H4 (cell line): ENCODE measurements at places on chromosomes 11 and 22. TPM values are rescaled to one million over a fixed set of nuclear protein-coding genes. Genes with fewer than 3 reads are reported as not detected.
A peak's percentile ranks its signal among the peaks of the same experiment; 100 is the strongest.

TMEM45B gene
- total RNA-seq, result not detected in 2 replicates

KCNC1 gene
- not detected in 2 replicates for total RNA-seq

DNA sequence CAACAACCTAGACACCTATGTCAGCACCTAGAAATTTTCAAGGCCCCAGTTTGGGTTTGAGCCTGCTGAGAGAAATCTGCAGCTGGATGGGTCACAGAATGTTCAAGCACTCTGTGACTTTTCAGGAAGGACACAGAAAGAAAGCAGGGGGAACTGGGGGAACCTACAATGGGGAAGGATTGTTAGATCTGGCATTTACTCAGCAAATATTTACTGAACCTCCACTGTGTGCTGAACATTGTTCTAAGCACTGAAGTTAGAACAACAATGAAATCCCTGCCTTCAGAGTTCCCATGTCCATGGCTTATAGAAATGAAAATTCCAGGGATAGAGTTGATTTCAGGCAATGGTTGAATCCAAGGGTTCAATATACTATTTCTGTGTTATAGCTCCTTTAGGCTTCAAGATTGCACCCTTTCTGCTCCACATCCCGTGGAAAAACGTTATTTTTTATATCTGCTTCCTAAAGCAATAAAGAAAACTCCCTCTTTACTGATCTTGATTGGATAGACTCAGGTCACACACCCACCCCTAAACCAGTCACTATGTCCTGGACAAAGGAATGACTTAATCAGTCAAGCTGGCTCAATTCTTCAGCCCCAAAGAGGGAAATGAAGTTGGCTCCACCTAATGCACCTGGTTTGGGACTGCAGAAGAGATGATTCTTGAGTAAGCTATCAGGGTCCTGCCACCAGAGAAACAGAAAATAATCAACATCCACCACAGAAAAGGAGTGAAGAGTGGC is 95.1 kb downstream of the OR5AK2 start:
- no peak for DNase-seq

DNA sequence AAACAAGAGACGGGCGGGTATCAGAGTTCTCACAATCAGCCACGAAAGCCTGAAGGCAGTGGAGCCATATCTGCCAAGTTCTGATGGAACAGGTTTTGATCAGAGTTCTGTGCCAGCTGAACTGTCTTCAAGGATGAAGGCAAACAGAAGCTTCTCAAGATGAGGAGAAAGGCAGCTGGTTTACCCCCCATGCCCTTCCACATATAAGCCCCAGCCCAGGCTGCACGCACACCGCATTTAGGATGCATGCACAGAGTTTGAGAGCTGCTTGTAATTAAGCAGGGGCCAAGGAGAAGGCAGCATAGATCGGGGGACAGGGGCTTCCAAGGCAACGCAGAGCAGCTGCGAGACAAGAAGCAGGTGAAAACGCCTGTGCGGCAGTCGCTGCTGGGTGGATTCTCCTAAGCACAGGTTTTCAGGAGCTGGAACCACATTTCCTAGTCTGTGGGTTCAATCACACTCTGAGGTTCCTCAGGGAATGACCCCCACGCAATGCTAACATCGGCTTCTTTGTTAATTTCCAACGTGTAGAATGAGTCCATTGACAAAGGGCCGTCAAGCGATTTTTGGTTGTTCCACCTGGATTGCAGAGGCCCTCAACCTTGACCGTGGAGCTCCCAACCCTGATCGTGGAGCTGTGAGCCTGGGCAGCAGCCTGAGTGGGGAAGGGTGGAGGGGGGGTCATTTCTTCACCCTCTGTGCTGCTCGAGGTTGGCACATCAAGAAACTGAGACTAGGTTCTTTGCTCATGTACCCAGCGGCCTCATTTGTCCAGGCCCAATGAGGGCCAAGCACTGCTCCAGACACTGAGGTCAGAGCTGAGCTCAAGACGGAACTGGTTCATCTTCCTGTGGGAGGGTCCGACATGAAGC is 81.7 kb upstream of the SHISAL1 start:
- no peak for DNase-seq

- no peak for DNase-seq
Measured at GRCh38 chr11:68036717-68037239, 2.0 kb upstream of the TCIRG1 start.

DNA sequence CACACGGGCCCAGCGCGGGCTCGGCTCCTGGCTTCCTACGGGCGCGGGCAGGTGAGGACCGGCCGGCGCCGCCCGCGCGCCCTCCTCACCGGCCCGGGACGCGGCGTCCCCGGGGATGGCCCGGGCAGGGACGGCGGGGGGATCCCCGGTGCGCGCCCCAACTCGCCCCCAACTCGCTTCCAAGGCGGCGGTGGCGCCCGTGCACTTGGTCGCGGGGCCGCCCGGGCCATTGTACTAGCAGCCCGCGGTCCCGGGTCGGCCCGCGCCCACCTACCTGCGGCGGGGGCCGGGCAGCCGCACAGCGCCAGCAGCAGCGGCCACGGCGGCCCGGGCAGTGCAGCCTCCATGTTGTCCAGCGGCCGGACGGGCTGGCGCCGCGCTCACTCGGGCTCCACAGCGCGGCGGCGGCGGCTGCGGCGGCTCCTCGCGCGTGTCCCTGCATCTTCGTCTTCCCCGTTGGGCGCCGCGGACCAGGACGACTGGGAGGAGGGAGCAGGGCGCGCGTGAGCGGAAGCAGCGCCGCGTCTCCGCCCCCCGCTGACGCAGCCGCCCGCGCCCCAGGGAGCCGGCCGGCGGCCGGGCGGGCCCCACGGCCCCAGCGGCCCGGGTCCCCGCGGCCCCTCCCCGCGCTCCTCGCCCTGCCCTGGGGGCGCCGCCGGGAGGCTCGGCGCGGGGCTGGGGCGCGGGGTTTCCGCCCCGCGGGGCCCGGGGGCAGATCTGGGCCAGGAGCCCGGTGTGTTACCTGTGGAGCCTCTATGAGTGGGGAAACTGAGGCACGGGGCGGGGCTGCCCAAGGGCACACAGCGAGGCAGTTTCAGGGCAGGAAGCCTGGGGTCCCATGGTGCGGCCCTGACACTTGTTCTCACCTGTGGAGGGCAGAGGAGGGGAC is 159.3 kb upstream of the GRK3 start:
- peak; percentile 24 for DNase-seq

- DNase-seq, result no peak
Measured at GRCh38 chr11:116176484-116177005, 596.2 kb downstream of the BUD13 start.

GRCh38 chr11:27409742-27410141 is 46.7 kb upstream of the CCDC34 start:
- no peak for DNase-seq

DNA sequence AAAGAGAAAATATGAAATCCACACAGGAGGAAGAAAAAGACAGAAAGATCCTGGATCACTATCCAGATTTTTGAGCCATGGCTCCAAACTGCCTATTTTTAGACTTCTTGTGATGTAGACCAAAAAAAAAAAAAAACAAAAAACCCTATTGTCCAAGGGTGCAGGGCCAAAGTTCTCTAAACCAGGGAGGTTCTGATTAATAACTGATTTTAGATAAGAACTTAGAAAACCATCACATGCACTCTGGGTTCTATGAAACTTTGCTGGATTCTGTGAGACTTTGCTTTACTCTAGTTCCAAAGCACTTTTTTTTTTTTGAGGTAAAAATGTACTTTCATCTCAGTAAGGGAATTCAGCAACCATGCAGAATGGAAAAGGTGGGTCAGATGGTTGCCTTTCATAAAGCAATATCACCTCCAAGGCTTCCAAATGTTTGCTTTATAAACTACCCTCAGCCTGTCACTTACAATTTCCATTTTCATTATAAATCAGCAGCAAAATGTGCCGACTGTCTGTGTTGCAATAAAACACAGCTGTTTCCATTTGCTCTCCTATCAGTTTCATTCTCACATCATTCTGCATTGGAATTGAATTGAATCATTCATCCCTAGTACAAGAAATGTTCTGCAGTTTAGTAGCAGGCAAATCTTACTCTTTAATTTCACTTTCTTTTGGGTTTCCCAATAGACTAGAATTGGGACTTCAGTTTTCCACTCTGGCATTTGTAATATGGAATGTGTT is 1584.3 kb upstream of the RAG2 start:
- DNase-seq, result peak; percentile 13

DNA sequence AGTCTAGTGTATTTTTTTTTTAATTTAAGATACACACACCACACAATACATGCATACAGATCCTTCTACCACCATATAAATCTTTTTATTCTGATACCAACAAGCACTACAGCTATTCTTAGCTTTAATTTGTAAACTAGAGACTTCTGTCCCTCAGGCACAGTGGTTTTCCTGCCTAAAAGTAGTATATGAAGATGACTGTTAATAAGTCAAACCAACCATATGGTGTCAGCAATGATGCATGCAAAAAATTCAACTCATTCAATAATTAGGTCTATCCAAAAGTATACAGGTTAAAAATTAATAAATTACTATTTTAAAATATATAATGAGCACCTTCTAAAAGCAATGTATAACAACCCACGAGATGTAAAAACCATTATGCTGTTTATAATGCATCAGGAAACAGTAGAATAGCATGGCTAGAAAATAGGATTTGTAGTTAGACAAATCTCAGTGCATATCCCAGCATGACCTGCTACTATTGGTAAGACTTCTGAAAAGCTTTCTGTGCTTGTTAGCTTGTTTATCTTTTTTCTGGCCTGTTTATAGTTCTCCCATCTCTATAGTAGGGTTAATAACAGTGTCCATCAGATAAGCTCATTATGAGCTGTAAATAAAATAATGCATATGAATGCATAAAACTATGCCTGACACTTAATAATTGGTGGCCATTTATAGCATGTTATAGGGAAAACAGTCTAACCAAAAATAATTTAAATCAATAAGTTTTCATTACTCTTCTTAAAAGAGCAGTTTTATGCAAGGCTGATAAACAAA is 10.2 kb downstream of the RAB38 start:
- DNase-seq, result no peak

- DNase-seq, result no peak
Measured at GRCh38 chr11:78203184-78203583, 14.5 kb downstream of the USP35 start.
